ENCODE measurements at places on chromosomes 2 and 18.

- no peak for DNase-seq
Measured at GRCh38 chr18:36630917-36631316, 197.9 kb downstream of the TPGS2 start.

- DNase-seq: no peak
Measured at GRCh38 chr2:231726276-231726675, 18.0 kb downstream of the PTMA start.

- no peak for DNase-seq
Measured at GRCh38 chr2:107570876-107571275, 255.8 kb upstream of the RGPD4 start.

DNA sequence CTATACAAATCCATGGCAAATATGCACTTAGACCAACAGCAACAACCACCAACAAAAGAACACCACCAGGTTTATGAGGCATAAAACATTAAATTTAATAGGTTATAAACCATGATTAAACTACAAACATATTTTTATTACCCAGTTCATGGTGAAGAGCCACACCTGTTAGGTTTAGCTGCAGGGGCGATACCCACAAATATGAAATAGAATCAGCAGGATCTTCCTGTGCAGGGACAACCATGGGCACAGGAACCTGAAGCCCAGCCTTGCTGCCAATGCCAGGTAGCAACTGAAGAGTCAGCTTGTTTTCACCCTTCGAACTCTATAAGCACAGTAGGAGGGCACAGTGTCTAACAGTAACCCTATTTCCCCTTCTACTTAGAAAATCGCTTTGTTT is 675.0 kb downstream of the SATB2 start:
- DNase-seq: no peak

DNA sequence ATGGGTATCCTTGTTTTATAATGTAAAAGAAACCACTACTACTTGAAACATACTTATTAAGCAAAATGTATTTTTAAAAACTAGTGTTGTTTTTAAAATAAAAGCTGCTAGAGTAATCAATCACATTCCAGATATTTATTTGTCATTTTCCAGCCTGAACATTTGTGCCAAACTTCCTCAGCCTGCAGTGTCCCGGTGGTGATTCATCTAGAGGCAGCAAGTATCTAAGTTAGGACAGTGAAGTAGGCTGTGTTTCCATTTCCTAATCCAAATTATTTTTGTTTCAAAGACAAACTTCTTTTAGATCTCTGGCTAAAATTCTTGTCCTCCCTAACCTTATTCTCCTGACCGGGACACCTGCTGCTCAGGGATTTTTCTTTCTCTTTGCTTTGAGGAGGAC is 12.8 kb upstream of the GCG start:
- DNase-seq: no peak

- DNase-seq: no peak
Measured at GRCh38 chr2:39202639-39203369, 41.0 kb downstream of the CDKL4 start.

GRCh38 chr2:198408171-198408570 is 603.8 kb downstream of the PLCL1 start:
- DNase-seq: no peak

GRCh38 chr2:21332993-21333625 is 209.3 kb downstream of the TDRD15 start:
- DNase-seq: no peak

GRCh38 chr18:55096263-55096951 is 137.1 kb upstream of the CCDC68 start:
- no peak for DNase-seq

- DNase-seq: no peak
Measured at GRCh38 chr2:215161301-215161829, 22.9 kb upstream of the ABCA12 start.

GRCh38 chr2:85888684-85889626 is at the start of gene ST3GAL5:
TSS of gene ST3GAL5 (minus strand) at chr2:85888990. CDS start at chr2:85888905, 85 bp downstream.
- DNase-seq: peak; percentile 93

- no peak for DNase-seq
Measured at GRCh38 chr18:45627204-45627526, 11.9 kb downstream of the SLC14A2 start.

GRCh38 chr18:41501848-41502247 is 453.2 kb upstream of the PIK3C3 start:
- no peak for DNase-seq

- DNase-seq: no peak
Measured at GRCh38 chr2:171957061-171957460, 34.8 kb downstream of the HAT1 start.

DNA sequence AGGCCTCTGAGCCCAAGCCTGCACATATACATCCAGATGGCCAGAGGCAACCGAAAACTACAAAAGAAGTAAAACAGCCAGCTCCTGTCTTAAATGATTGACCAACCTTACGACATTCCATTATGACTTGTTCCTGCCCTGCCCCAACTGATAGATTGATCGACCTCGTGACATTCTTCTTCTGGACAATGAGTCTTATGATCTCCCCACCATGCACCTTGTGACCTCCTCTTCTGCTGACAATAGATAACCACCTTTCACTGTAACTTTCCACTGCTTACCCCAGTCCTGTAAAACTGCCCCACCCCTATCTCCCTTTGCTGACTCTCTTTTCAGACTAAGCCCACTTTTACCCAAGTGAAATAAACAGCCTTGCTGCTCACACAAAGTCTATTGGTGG is 670.0 kb upstream of the PKDCC start:
- no peak for DNase-seq

- no peak for DNase-seq
Measured at GRCh38 chr18:57906852-57907251, 103.7 kb upstream of the ATP8B1 start.

- DNase-seq: no peak
Measured at GRCh38 chr18:3283253-3283863, 21.4 kb downstream of the MYL12B start.
